ENCODE measurements at places on chromosomes 6 and 20.
A peak's percentile ranks its signal among the peaks of the same experiment; 100 is the strongest.

- DNase-seq = no peak
Measured at GRCh38 chr6:138219901-138220300, 1.6 kb upstream of the PBOV1 start.

DNA sequence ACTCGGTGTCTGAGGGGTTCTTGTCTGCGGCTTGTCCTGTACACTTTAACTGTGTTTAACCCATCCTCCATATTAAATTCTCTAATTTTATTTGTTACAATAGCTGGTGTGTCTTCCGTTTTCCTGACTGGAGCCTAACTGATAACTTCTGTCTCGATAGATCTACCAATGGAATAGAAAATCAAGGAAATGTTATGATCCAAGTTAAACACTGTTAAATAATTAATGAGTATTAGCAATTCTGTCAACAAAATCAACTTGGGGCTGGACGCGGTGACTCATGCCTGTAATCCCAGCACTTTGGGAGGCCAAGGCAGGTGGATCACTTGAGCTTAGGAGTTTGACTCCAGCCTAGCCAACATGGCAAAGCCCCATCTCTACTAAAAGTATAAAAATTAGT lies 81.7 kb downstream of the DNAH8 start:
- DNase-seq = no peak

- no peak for DNase-seq
Measured at GRCh38 chr20:35263532-35264341, 14.2 kb downstream of the MMP24OS start.

GRCh38 chr6:34897716-34898115 lies 8.7 kb downstream of the ANKS1A start:
- DNase-seq = no peak

- DNase-seq = peak; percentile 17
Measured at GRCh38 chr20:32484225-32484957, 100.7 kb downstream of the NOL4L start.

- DNase-seq = no peak
Measured at GRCh38 chr6:136737374-136737844, 54.9 kb downstream of the MAP3K5 start.

DNA sequence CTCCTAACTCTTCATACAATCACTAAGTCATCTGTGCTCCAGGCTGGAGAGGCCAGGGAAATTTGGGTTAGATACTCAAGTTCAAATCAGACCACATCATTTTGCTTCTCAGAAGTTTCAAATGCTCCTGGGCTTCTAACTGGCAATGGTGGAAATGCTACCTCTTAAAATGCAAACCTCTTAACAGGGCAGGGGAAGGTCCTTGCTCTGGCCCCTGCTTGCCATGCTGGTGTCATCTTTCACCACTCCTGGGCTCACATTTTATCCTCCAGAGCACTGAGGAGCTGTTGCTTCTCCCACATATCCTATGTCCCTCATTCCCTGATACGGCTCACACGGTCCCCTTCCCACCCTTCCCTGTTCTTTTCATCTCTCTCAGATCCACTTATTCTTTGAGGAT lies 41.8 kb upstream of the NT5E start:
- no peak for DNase-seq
